ENCODE measurements at places on chromosomes 16 and 17.

DNA sequence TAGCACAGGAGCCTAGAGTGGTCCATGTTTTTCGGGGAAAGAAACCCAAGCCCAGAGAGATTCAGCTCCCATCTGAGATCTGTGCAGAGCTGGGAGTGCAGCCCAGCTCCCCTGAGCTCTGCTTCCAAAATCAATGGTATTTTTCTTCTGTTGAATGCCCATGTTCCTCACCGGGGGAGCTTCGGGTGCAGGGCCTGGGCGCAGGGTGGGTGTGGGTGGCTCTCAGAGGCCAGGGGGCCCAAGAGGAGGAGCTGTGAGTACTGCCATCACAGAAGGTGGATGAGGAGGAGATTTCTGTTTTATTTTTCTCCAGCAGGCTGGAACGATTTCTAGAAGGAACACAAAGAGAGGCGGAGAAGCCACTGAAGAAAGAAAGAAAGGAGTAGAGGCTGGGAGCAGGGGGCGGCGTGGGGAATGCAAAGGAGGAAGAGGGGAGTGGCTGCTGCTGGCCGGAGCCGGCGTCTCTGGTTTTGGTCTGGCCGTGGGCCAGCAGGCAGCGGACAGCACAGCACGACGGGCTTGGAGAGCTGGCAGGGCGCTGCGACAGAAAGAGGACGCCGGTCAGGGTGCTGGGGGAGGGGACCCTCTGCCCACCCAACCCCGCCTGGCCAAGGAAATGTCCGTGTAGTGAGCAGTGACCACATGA, 76.2 kb upstream of the KSR1 start:
- peak; percentile 67 for DNase-seq

DNA sequence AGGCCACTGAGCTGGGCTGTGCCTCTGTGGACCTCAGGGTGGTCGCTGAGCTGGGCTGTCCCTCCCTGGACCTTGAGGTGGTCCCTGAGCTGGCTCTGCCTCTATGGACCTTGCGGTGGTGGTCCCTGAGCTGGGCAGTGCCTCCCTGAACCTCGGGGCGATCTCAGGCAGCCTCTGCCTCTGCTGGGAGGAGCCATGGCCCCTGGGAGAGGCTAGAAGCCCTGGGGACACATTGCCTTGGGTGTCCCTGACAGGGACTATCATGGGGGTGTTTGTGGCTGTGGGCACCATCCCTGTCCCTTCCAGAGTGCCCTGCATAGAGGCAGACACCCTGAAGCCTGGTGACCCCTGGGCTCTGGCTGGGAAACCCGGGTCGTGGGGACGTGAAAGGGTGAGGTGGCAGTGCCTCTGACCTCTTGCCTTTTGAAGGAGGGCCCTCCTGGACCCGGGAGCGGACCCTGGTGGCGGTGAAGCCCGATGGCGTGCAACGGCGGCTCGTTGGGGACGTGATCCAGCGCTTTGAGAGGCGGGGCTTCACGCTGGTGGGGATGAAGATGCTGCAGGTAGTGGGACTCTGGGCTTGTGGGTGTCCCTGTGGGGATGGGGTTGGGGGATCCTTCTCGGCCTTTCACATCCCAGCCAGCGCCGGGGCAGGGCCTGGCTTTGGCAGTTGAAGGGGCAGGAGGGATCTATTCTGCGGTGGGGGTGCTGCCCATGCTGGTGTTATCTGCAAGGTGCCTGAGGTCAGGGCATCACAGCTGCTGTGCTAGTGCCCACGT, 1.8 kb downstream of the NME4 start:
- DNase-seq, result no peak

DNA sequence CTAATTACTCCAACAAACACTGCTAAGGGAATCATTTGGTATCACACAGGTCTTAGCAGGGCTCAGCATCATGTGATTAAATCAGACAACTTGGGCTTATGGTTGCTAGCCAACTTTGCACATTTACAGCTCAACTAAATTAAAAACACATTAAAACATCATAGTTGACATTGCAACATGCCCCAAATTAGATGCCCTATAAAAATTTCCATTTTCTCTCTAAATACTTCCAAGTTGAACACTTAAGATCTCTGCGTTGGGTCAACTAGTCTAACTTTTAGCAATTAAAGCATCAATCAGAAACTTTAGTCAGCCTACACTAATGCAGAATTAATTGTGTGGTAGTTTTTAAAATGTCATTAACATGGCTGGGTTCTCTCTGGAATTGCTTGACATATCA, 12.1 kb downstream of the DNAJC7 start:
- no peak for DNase-seq

DNA sequence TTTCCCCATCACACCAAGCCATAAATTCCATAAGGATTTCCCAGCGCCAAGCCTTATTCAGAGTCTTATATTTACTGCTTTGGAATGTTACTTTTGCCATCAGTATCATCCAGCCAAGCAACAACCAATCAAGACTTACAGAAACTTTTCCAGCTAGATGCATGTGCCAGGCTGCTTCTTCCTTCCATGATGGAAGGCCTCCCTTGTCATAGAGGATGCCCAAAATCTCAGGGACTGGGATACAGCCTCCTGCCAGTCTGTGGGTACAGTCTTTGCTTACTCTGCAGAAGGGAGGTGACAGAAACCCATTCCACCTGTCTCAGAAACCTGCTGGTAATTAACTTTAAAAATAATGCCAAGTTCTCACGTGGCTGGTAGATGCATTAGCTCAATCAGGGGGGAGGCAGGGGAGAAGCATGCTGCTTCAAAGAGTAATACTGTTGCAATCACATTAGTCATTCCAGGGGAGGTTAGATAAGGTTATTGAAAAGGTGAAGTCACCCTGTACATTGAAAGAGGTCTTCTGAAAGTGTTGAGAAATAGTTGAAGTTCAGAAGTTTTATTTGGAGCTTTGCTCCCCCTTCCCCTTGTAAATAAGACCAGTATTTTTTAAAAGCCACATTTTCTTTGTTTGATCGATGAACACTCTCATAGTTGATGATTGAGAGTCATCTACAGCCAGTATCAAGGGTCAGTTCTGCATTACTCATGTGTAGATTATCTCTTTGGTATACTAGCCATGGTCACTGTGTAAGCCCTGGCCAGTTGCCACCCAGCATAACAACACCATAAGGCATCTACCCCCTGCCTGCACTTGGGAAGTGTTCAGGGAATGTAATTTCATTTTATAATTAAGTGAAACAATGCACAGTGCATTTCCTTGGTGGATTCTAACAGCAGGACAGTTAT, 22.2 kb downstream of the HLF start:
- no peak for DNase-seq

- DNase-seq, result no peak
These were observed 14.9 kb downstream of the SEC14L5 start for GRCh38 chr16:4972938-4973587.

- DNase-seq, result no peak
These were observed 144.0 kb downstream of the MYO1D start for GRCh38 chr17:32732900-32733299.

DNA sequence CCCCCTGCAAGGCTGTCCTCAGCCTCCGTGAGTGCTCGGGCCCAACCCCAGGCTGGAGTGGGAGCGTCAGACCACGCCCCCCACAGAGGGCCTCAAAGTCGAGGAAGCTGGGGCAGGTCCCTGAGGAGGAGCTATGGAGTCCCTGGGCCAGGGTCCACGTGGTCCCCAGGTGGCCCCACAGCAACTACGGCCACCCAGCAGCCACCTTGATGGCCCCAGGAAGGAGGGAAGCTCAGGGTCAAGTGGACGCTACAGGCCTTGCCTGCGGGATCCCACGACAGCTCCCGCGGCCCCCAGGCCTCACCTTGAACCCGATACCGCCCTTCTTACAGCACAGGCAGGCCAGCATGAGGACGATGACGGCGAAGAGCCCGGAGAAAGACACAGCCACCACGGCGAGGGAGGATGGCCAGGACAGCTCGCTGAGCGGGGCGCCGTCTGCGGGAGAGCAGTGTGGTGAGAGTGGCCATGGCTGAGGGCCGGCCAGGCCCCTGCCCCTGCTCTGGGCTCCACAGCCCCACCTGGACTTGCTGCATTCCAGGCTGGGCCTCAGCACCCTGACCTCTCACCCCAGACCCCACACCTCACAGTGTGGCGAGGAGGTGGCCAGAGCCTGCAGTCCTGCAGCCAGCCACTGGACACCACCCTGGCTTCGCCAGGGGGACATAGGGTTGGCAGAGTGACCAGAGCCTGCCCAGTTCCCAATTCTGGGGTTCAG, 31.1 kb upstream of the PVALEF start:
- DNase-seq, result no peak

DNA sequence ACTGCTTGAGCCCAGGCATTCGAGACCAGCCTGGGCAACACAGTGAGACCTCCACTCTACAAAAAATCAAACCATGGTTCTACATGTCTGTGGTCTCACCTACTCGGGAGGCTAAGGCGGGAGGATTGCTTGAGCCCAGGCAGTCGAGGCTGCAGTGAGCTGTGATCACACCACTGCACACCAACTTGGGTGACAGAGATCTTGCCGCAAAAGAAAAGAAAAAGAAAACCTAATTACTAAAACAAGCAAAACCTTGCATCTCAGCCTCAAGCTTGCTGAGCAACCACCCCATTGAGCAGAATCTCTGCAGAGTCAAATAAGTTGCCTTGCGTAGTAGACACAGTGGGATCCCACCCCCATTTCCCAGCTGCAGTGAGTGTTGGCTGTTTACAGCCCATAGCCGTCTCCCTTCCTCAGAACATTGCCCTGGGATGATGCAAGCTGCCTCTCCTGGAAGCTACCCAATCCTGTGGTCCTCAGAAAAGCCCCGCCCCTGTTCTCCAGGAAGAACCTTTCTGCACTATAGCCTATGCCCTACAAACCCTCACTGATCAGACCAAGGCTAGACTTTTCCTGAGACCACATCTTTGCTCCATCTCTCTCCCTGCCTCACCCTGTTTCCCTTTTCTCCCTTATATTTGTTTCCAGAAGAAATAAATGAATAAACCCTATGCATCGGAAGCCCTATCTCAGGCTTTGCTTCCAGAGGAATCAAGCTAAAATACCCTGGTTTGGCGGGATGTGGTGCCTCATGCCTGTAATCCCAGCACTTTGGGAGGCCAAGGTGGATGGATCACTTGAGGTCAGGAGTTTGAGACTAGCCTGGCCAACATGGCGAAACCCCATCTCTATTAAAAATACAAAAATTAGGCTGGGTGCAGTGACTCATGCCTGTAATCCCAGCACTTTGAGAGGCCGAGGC, 16.7 kb upstream of the ERN2 start:
- peak; percentile 32 for DNase-seq

DNA sequence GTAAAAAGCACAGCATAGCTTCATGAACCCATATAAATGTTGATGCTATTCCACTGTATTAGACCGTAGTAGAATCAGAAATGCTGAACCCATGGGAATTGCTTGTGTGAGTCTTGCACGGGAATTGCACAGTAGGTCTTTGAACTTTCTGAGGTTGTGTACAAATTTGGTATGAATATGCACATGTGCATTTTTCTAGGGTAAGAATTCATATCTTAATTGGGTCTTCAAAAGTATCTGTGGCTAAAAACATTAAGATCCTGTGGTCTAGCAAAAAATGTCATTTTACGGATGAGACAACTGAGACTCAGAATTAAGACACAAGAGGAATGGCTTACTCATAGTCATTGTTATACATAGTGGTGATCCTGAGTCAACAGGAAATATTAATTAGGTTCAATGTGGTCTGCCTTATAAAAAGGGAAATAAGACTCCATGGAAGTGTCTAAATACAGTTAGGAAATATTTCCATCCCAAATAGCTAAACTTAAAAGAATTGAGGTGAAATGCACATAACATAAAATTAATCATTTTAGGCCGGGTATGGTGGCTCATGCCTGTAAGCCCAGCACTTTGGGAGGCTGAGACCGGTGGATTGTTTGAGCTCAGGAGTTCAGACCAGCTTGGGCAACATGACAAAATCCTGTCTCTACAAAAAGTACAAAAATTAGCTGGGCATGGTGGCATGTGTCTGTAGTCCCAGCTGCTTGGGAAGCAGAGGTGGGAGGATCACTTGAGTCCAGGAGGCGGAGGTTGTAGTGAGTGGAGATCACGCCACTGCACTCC, 22.8 kb downstream of the TAOK1 start:
- no peak for DNase-seq

- DNase-seq, result no peak
These were observed 13.6 kb upstream of the PPM1D start for GRCh38 chr17:60586288-60586974.

DNA sequence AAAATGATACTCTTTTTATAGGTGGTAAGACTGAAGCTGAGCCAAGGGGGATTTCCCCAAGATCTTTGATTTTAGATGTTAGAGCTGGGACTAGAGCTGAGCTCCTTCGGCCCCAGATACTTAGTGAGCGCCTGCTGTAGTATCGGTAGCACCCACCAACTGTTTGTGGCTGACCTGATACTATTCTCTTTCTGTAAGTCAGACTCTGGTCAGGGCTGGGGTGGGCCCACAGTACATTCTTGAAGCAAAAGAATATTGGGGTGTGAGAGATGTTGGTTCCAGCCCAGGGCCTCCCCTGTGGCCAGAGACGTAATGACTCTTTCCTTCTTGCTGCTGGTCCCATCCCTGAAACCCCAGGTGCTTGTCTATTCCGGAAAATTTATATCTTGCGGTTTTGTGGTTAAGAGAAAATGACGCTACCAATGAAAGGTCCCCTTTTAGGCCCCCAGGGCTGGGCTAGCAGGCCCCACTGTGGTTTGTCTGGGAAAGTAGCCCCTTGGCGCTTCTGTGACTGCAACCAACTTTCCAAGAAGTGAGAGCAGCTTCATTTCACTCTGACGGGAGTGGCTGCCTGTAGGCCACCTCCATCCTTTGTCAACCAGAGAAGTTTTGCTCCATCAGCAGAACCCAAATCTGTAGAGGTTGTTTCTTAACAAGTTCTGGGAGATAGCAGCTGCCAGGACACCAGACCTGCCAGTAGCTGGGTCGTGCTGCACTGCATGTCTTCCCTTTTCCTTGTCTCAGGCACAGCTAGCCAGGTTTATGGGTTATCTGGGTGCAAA, 86.4 kb upstream of the LGALS9 start:
- DNase-seq, result no peak

- no peak for DNase-seq
These were observed 12.8 kb upstream of the CES3 start for GRCh38 chr16:66948134-66948836.

- DNase-seq, result peak; percentile 16
These were observed 671.1 kb downstream of the WWOX start for GRCh38 chr16:78770353-78771091.

DNA sequence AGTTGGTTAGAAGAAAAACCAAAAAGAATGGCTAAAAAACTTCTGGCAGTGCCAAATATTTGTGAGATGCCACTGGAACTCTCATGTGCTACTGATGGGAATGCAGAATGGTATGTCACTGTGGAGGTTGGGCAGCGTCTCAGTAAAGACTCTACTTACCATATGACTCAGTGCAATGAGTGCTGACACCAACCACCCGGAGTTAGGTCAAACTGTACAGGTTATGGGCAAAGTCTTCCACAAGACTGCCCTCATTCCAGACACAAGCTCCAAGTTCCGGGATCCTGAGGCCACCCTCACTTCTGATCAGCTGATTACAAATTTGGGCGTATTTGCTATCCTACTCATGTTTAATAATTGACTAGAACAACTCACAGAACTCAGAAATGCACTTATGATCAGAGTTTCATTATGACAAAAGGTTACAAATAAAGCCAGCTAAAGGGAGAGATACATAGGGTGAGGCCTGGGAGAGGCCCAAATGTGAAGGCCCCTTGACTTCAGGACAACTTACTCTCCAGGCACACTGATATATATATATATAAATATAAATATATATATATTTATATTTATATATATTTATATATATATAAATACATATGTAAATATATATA, 114.9 kb downstream of the TRIM37 start:
- DNase-seq, result no peak

Data from BE2C (cell line).